Stimulated activated CD4-positive, alpha-beta T cell treated with anti-CD3 and anti-CD28 coated beads, Interleukin-1b, Interleukin-23, amount 100 ng/mL, for 4 hours (primary cell): ENCODE measurements at places on chromosomes 5 and 9.

DNA sequence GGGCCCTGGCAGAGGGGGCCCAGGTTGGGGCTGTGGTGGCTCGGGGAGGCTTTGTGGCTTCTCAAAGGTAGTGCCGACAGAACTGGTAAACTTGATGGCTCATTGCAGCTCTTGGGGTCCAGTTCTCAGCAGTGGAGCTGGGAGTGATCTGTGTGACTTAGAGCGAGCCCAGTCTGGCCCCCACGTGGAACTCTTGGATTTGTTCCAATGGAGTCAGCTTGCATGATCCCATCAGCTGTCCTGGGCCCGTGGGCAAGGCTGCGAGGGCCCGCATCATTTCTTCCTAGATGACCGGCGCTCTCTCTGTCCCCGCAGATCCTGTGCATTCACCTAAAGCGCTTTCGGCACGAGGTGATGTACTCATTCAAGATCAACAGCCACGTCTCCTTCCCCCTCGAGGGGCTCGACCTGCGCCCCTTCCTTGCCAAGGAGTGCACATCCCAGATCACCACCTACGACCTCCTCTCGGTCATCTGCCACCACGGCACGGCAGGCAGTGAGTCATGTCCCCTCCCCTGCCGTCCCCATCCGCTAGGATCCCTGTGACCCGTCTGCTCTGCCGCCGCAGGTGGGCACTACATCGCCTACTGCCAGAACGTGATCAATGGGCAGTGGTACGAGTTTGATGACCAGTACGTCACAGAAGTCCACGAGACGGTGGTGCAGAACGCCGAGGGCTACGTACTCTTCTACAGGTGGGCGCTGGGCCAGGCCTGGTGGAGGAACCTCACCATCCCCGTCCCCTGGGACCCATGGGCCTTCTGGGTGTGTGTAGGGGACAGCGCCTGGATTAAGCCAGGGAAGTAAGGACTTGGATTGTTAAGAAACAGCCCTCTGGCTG is 39.2 kb downstream of the USP20 start:
- DNase-seq: no peak

GRCh38 chr5:172178991-172179989 is 8.7 kb downstream of the STK10 start:
- no peak for DNase-seq

- no peak for DNase-seq
These were observed 25.6 kb upstream of the GCNT1 start for GRCh38 chr9:76433406-76433805.

GRCh38 chr5:61180886-61181285 is 18.6 kb upstream of the SMIM15 start:
- no peak for DNase-seq

GRCh38 chr5:121981254-121981653 is 19.5 kb downstream of the SRFBP1 start:
- no peak for DNase-seq

- no peak for DNase-seq
These were observed 40.7 kb upstream of the S1PR3 start for GRCh38 chr9:88950341-88951154.

DNA sequence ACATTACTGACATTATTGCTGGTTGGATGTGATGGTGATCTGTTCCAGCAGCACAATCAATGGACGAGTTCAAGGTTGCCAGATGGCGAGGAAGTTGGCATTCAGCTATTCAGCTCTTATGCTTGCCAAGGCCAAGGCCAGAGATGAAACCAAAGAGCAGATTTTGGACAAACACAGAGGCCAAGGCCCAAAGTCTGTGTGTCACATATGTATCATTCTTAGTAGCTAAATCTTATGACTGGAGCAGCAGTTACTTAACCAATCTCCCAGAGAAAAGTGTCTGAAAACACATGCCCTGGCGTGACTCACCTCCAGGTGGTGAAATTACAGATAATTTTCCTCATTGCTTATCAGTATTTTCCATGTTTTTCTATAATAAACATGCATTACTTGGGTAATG is 189.0 kb upstream of the EGFLAM start:
- no peak for DNase-seq

GRCh38 chr5:5377780-5378179 is 44.7 kb upstream of the ICE1 start:
- DNase-seq: no peak

- no peak for DNase-seq
These were observed 7.4 kb downstream of the GZMK start for GRCh38 chr5:55031492-55031891.

DNA sequence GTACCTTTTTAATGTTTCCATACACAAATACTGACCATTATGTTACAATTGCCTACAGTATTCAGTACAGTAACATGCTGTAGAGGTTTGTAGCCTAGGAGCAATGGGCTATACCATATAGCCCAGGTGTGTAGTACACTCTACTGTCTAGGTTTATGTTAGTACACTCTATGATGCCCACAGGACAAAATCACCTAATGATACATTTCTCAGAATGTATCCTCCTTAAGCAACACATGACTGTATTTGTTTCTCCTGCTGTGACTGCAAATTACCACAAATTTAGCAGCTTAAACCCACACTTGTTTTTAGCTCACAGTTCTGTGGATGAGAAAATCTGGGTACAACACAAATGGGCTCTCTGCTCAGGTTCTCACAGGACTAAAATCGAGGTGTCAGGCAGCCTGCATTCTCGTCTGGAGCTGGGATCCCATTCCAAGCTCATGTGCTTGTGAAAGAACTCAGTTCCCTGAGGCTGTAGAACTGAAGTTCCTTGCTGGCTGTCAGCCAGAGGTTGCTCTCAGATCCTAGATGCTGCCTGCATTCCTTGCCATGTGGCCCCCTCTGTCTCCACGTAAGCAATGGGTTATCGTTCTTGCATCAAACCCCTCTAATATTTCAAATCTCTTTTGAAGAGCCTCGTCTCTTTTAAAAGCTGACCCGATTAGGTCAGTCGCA is 38.6 kb upstream of the PIK3R1 start:
- no peak for DNase-seq

- no peak for DNase-seq
These were observed 290.1 kb downstream of the ZSWIM6 start for GRCh38 chr5:61622156-61622555.

- DNase-seq: no peak
These were observed 196.0 kb upstream of the ANKRD55 start for GRCh38 chr5:56429110-56429561.

DNA sequence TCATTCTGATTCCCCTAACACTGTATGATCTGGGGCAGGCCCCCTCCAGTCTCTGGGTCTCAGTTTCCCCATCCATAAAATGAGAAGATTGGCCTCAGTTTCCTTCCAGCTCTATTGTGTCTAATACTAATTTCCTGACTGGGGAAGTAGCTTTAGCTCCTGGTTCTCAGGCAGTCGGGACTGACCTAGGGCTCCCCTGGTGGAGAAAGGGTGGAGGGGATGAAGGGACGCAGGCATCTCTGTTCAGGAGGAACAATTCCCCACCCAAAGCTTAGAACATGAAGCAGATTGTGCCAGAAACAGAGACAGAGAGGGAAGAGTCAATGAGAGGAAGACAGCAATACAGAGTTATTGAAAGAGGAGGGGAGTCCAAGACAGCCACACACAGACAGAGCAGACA is 14.2 kb upstream of the PTGS1 start:
- no peak for DNase-seq

DNA sequence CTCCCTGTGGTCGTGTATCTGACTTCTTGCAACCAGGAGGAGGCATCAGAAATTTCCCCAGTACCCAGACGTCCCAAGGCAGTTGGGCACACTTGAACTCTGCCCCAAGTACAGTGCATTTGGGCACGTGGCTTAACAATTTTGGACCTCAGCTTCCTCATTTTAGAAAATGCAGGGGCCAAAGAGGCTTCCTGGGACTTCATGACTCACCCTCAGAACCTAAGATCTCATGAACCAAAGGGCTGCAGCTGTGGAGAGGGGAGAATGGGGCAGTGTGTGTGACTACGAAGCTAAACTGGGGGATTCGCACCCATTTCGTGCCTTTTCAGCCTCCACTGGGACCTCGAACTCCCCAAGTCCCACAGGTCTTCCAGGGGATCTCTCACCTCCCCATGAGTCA is 59.2 kb downstream of the SYK start:
- no peak for DNase-seq

GRCh38 chr5:167948251-167948650 is 343.2 kb upstream of the WWC1 start:
- DNase-seq: no peak

DNA sequence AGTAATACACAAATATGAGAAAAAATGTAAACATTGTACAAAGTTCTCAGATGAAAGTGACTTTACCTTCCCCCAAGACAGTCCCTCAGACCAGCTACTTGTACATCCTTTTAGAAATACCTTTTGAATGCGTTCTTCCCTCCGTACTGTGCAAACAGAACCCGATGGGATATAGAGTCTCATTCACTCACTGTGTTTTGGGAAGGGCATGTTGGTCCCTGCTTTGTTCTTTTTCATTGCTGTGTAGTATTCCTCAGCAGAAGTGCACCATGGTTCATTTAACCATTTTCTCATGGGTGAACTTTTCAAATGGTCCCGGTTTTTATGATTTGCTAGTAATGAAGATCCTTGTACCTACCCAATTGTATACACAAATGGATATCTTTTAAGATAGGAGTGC is 94.4 kb downstream of the ANKRD33B start:
- DNase-seq: no peak

DNA sequence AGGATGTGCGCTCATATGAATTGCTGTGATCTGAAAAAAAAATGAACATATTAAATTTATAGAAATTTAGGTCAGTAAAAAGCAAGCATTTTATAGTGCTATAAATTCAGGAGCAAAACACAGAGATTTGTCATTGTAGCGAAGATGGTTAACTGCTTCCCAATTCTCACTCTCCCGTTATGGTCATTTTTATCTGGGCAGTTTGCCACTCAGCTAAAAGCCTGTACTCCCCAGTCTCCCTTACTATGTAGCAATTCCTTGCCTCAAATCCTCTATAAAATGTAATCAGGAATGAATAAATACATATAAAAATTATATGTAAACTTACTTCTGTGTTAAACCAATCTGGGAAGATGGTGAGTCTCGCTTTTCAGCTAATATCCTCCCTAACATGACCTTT is 471.5 kb downstream of the HINT1 start:
- no peak for DNase-seq
